Activated CD4-positive, CD25-positive, alpha-beta regulatory T cell treated with anti-CD3 and anti-CD28 coated beads, Interleukin-2, amount 50 U/mL, for 72 hours (primary cell): ENCODE measurements at places on chromosomes 5 and 9.

DNA sequence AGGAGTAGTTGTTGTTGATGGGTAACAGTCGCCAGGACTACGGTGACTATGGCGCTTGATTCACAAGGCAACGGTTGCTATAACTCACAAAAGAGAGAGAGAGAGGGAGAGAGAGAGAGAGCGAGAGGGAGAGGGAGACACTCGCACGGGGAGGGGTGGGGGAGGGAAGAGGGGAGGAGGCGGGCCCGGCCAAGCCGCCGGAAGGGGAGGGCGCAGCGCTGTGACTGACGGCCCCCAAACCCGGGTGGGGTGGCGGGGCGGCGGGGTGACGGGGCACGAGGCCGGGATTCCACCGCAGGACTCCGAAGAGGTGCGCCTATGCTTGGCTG, at the start of gene RFX3:
Gene RFX3, minus strand, starts transcription at position 166 of the 329 bp plus-strand sequence. CDS start 130,413 bp downstream, outside the sequence.
- DNase-seq: peak; percentile 91

GRCh38 chr5:172855597-172856292, 21.7 kb downstream of the ERGIC1 start:
- DNase-seq: no peak

GRCh38 chr5:154783774-154784460, 28.7 kb downstream of the LARP1 start:
- DNase-seq: no peak

DNA sequence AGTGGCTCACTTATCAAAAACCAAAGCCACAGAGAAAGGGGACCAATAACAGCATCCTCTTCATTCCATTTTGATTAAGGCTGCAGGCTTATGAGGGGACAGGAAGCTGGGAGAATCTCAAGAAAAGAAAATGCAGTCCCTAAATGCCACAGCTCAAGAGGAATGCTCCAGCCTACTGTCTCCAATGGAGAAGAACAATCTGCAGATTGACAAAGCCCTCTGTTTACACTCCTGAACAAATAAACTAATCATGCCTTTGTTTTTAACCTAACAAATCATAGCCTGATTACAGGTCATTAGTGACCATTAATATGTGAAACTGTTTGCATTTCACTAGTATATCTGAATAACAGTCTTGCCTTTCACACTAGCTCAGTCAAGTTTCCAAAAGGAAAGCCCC, 26.5 kb downstream of the PPP2R2B start:
- no peak for DNase-seq

- no peak for DNase-seq
Observed at GRCh38 chr9:126223798-126224531, 102.7 kb upstream of the MVB12B start.

DNA sequence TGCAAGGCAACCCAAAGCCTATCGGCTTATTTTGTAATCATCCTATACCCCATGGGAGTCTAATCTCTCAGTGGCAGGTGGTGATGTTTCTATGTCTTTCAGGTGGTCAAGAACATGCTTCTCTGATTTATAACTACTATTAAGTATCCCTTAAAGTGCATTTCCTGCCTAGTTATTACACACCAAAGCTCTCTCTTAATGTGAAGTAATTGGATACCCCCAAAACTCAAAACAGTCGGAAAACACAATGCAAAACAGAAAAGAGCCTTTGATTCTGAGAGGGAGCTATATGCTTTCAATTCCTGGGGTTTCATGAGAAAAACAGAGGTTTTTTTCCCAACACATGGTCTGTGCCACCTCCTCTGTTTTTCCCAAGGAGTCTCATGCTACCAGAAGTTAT, 416.4 kb downstream of the CSNK1G3 start:
- DNase-seq: no peak

DNA sequence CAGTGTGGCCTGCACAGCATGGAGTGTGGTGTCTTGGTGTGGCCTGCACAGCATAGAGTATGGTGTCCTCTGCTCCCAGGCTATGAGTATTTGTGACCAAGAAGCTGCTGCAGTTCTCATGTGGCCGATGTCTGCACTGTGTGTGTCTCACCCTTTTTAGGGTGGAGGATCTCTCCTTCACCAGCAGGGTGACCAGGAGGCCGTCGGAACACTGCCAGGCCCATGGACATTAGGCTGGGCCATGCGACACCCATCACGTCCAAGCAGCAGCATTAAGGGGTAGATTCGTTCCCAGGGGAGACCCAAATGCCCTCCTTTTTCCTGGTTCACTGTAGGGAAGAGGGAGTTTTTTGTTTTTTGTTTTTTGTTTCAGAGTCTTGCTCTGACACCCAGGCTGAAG, 115.3 kb upstream of the SPIN1 start:
- no peak for DNase-seq

DNA sequence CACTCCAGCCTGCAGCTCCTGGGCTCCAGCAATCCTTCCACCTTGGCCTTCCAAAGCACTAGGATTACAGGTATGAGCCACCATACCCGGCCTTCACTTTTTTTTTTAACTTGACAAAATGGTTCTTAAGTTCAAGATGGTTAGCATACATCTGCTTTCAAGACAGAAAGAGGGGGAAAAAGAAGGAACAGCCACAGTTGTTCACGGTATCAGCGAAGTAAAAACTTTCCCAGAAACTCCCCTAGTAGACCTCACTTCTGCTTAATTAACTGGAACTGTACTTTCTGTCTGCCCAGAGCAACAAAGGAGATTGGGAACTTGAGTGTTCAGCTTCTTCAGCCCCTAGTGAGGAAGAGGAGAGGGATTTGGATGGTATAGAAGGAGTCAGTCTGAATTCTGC, 116.7 kb downstream of the UGCG start:
- DNase-seq: no peak

- no peak for DNase-seq
Observed at GRCh38 chr9:137630126-137630525, 11.3 kb downstream of the EHMT1 start.

DNA sequence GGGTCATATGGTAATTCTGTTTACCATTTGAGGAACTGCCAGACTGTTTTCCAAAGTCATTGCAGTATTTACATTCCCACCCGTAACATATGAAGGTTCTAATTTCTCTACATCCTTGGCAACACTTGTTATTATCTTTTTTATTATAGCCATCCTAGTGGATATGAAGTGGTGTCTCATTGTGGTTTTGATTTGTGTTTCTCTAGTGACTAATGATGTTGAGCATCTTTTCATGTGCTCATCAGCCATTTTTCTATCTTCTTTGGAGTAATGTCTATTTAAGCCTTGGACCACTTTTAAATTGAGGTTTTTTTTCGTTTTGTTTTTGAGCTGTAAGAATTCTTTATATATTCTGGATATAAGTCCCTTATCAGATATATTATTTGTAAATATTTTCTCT, 132.8 kb upstream of the RUSC2 start:
- DNase-seq: no peak

- DNase-seq: no peak
Observed at GRCh38 chr5:82859451-82860140, 217.6 kb downstream of the TMEM167A start.

DNA sequence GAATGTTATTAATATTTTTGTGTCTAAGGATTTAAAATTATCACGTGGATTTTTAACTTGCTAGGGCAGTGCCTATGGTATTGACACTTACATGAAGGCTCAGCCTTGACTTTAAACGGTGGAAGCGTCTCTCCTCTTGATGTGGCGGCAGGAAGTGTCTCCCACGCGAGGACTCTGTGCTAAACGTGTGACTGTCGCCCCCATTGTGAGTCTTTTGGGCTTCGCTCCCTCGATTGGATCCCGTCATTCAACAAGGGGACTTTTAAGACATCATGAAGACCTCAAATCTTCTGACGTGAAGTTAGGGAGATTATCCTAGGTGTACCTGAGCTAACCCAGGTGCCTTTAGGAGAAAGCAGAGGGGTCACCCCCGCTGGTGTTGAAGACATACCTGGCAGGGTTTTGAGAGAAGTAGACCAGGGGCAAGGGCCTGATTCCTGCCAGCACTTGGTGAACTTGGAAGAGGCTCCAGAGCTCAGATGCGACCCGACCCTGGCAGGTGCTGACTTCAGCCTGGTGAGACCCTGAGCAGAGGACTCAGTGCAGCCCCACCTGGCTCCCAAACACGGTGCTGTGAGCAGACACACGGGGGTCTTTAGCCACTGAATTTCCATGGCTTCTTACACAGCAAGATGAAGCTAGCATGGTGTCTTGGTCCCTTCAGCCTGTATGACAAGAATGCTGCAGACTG, 55.7 kb upstream of the IRX4 start:
- no peak for DNase-seq

- DNase-seq: no peak
Observed at GRCh38 chr9:18346745-18347144, 127.2 kb upstream of the ADAMTSL1 start.

GRCh38 chr5:39102684-39103155, 28.5 kb upstream of the RICTOR start:
- no peak for DNase-seq

GRCh38 chr5:118006219-118006618, 982.1 kb downstream of the DTWD2 start:
- DNase-seq: no peak

- DNase-seq: no peak
Observed at GRCh38 chr9:6328103-6328502, at the start of gene TPD52L3. Gene TPD52L3 (plus strand): TSS chr9:6328375. CDS start chr9:6328596, 221 bp downstream.

GRCh38 chr9:93586290-93587057, 10.1 kb downstream of the PHF2 start:
- no peak for DNase-seq

GRCh38 chr5:11452852-11453251, 451.4 kb downstream of the CTNND2 start:
- DNase-seq: no peak

DNA sequence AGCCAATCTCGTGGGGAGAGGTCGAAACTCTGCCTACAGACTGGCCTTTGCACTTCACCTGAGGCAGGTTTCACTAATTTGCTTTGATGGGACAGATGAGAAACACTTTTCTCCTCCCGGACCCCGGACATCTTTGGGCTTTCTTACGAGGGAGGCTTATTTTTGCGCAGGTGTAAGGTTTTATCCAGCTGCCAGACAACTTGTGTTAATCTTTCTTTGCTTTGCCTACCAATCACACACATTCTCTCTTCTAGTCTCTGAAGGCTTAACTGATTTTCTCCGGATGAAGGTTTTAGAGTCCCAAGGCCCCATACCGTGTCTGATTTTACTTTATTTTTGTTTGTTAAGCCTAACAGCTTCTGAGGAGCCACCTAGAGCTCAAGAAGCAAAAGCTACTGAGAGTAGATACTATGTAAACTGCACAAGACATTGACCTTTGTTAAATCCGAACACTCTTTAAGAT, 436 bp upstream of the EMB start:
- DNase-seq: no peak

GRCh38 chr9:99595796-99596195, 225.9 kb upstream of the NR4A3 start:
- no peak for DNase-seq

DNA sequence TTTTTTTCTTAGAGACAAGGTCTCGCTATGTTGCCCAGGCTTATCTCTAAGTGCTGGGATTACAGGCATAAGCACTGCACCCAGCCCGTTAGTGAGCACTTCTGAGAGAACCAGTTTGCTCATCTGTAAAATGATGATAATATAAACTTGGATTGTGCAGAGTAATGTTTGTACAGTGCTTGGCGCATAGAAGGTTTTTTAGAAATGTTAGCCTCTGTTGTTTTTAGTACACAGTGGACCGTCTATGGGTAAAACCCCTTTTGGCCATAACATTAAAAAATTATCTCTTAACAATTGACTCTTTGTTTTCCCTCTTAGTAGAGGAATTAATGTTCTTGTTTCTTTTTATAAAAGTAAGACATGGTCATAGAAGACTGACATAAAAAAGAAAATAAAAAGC, 202.1 kb downstream of the PCSK5 start:
- DNase-seq: no peak

DNA sequence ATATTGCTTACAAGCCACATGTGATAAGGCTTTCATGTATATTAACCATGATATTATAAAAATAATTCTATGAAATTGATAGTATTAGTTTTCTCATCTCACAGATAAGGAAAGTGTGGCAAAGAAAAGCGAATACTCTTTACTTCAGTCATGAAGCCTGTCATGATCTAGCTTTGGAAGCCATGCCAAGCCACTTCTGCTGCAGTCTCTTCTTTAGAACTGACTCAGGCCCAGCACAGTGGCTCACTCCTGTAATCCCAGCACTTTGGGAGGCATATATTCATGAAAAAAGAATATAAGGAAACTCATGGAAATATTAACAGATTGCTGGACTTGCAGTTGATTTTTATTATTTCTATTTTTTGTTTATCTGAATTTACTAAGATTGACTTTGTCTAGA, 42.9 kb upstream of the PJA2 start:
- DNase-seq: no peak

- DNase-seq: no peak
Observed at GRCh38 chr9:86469476-86470250, 115.5 kb upstream of the TUT7 start.

DNA sequence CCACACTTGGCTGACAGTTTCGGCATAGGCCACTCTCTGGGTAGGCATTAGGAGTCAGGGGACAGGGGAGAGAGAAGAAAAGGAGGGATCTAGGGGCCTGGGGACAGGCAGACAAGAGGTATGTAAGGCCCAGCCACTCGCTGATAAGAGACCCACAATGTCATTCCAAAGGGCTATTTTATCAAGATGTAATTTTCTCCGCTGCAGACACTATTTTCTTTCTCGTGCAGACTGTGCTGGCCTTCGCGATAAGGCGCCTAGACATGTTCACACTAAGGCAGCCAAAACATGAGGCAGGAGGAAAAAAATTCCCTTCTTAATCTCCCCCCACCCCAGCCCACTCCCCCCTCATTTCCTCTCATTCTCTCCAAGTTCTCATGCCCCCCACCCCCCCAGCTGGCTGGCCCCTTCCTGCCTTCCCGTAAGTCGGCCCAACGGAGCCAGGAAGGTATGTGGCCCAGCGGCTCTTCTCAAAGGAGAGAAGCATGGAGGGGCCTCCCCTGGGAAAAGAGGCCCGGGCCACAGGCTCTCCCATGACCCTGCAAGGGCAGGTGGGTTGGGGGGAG, 44.9 kb upstream of the SYNPO start:
- DNase-seq: no peak

DNA sequence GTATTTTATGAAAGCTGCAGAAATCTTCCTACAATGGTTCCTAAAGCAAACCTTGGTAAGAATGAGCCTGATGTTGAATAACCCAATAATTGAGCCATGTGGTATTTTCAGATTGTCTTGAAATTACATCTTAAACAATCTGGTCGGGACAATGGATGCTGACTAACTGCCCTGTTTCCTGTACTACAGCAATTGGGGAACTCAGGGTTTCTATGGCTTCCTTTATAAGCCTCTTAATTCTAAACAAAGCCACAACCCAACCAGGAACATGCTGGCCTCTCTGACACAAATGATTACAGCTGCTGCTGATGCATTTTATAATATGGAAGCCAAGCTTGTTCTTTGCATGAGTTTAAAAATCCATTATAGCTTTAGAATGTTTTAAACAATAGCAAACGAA, 30.2 kb downstream of the PTPN3 start:
- DNase-seq: no peak

- DNase-seq: no peak
Observed at GRCh38 chr5:159951387-159951786, 35.1 kb downstream of the ADRA1B start.
